Daoy (cell line): ENCODE measurements at places on chromosomes 7 and 10. TPM values are rescaled to one million over a fixed set of nuclear protein-coding genes. Genes with fewer than 3 reads are reported as not detected.
A peak's percentile ranks its signal among the peaks of the same experiment; 100 is the strongest.

GRCh38 chr10:6751363-6751762, 171.3 kb upstream of the PRKCQ start:
- no peak for DNase-seq

GRCh38 chr10:62594093-62594520, 210.4 kb upstream of the ADO start:
- peak; percentile 56 for DNase-seq

DNA sequence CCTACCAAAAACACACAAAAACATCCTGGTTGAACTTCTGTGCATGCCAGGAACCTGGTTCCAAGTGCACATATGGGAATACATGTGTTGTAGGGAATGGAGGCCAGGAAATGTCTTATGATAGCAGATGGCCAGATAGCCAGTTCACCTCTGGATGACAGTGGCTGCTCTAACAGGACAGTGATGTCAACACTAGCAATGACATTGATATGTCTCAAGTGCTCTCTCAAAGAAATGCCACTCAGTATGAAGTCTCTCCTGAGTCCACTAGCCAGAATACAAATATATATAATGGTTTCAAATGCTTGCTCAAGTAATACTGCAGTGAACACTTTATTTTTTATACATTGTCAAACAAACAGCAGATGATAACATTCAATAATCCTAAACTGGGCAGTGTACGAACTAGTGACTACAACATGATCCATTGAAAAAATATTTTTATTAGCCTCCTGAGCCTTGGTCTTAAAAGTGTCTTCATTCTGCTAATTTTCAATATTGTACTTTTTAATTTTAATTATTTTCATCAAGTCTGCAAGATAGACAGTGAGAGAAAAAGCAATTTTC, 26.0 kb upstream of the PCDH15 start:
- no peak for DNase-seq

DNA sequence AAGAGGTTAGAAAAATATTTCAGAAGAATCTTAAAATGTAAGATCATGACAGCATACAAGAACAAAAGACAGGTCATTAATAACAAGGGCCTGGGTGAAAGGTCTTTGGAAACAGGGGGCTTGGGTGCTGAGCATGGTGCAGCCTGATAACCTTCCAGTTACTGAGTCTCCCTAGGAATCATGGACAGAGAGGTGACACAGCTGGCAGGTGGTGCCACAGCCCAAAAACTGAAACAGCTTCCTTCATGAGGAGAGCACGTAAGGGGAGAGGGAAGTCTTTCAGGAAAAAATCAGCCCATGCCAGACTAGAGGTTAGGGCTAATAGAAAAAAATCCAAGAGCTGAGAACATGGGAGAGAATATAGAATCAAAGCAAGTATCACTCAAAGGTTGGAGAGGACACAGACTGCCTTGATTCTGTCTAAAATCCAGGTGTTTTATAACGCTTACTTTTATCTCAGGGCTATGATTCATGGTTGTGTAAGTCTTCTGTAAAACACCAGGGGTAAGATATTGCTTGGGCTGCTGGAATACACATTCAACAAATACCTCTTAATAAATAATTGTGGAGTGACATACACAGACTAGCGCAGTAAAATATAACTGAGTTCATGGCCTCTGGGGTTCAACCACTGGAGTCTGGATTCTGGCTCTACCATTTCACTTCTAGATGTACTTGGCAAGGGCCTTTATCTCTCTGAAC, 88.1 kb downstream of the SEMA3C start:
- no peak for DNase-seq

DNA sequence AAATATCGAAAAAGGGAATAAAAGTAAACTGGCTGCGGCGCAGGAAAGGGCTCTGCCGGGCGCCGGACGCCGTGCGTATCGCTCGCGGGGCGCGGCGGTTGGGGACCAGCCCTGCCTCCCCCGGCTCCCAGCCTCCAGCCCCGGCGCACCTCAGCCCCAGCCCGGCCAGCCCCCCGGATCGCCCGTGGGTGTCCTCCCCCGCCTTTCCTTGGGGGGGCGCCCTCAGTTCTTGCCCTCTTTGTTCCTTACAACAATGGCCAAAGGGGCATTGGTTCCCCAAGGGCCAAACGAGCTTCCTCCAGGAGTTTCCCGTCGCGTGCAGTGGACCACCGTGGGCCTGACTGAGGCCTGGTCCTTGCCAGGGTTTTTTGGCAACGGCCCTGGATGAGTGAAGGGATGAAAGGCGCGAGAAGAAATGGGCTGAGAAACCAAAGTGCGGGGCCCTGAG, 1.2 kb downstream of the MACROH2A2 start:
- peak; percentile 23 for DNase-seq

- no peak for DNase-seq
Observed at GRCh38 chr7:140611641-140612040, 29.0 kb downstream of the DENND2A start.

Gene C10orf95
- not detected in 2 replicates for total RNA-seq

GRCh38 chr7:30751696-30752273, at the start of gene INMT:
TSS of gene INMT (plus strand) at chr7:30752135. CDS start at chr7:30752151, 16 bp downstream.
- no peak for DNase-seq

Gene AGAP3
- 41.6 and 72.6 TPM in 2 replicates for total RNA-seq
